ENCODE measurements at places on chromosomes 12 and 14. TPM values are rescaled to one million over a fixed set of nuclear protein-coding genes. Genes with fewer than 3 reads are reported as not detected.
A peak's percentile ranks its signal among the peaks of the same experiment; 100 is the strongest.

- no peak for DNase-seq
Observed at GRCh38 chr12:4134448-4135263, 138.9 kb upstream of the CCND2 start.

GRCh38 chr12:56636675-56637540 lies 6.8 kb upstream of the BAZ2A start:
- peak; percentile 98 for DNase-seq

CTSG gene
- total RNA-seq: not detected

EIF2S3B gene
- total RNA-seq: 0.63 TPM

PLCZ1 gene
- not detected for total RNA-seq

ADAMTS20 gene
- total RNA-seq: 1.6 TPM

HOXC6 gene
- total RNA-seq: 5.3 TPM

- no peak for DNase-seq
Observed at GRCh38 chr12:112607427-112607826, 184.1 kb upstream of the RPH3A start.

OTOGL gene
- 3.1 TPM for total RNA-seq

FZD10 gene
- total RNA-seq: not detected

GRCh38 chr12:54932691-54933090 lies 51.9 kb downstream of the TESPA1 start:
- DNase-seq: peak; percentile 41

- DNase-seq: no peak
Observed at GRCh38 chr12:121649819-121650353, 19.6 kb downstream of the MORN3 start.

MAP1LC3B2 gene
- not detected for total RNA-seq

CD27 gene
- not detected for total RNA-seq

DNA sequence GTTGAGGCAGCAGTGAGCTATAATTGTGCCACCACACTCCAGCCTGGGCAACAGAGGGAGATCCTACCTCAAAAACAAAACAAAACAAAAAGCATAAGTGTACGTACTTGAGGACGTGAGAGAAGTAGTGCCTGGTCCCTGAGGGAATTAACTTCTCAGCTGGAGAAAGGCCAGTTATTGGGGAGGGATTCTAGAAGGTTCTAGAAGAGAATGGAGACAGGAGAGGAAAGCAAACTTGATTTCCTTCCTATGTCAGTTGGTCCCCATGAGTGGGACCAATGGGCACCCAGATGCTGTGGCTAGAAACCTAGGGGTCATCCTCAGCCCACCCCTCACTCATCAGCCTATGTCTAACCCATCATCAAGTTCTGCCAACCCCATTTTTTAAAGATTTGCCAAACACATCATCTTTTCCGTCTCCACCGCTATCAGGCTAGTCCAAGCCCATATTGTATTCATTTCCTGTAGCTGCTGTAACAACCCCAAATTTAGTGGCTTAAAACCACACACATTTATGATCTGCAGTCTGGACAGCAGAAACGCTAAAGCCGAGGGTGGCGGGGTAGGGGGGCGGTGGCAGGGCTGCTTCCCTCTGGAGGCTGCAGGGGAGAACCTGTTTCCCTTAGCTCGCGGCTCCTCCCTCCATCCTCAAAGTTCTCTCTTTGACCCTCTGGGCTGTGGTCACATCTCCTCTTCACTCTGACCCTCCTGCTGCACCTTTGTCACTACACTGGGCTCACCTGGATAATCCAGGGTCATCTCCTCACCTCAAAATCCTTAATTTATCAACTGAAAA lies 7.2 kb upstream of the RBM19 start:
- no peak for DNase-seq

DNA sequence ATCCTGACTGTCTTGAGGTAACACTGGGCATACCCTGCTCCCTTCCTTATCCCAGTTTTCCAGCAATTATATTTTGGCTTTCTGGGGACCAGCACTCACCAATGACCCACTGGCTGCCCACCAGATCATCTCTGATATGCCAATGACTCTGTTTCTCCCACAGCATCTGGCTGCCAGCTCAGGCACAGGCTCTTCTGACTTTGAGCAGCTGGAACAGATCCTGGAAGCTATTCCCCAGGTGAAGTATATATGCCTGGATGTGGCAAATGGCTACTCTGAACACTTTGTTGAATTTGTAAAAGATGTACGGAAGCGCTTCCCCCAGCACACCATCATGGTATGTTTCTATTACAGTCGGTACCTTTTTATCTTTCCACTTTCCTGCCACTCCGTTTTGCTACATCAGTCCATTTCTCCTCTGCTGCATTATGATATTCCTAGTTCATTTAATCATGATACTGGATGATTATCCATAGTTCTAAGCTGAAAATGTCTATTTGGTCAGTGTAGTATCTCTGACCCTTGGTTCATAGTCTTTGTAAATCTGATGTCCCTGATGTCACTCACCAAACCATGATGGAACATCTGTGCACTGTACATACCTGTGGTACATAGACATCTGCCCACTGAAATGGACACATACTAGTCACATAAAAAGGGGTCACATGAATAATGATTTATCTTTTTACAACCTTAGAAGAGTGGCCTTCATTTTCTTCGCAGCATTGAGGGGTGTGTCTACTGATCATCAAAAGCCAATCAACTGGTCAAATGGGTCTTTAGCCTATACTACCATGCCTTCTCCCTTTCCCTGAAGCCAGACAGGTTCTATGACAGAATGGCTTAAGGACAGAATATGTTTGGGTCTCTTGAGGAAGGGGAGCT lies 3.3 kb downstream of the GMPR2 start:
- no peak for DNase-seq

DENR gene
- 91.9 TPM for total RNA-seq

E2F7 gene
- 17.2 TPM for total RNA-seq

- DNase-seq: no peak
Observed at GRCh38 chr12:3084742-3085141, 7.6 kb downstream of the TSPAN9 start.

Data from PC-3 (cell line).